T-cell (primary cell): ENCODE measurements at places on chromosomes 11 and 22.

DNA sequence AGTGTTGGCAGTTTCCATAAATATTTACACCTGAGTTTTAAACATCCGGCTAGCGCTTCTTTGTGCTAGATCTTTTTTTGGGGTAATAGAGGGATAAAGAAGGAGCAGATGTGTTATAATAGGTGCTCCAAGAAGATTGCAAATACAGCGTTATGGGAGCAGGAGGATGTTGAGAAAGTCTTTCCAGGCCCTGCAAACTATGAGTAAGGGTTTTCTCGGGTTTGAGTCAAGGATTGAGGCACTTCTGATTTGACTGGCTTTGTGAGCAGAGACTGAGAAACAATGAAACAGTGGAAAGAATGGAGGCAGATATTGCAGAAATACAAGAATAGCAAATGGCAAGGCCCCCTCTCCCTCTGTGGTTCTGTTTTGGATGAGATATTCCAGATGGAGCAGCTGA is 155.0 kb upstream of the TIMP3 start:
- DNase-seq, result no peak

DNA sequence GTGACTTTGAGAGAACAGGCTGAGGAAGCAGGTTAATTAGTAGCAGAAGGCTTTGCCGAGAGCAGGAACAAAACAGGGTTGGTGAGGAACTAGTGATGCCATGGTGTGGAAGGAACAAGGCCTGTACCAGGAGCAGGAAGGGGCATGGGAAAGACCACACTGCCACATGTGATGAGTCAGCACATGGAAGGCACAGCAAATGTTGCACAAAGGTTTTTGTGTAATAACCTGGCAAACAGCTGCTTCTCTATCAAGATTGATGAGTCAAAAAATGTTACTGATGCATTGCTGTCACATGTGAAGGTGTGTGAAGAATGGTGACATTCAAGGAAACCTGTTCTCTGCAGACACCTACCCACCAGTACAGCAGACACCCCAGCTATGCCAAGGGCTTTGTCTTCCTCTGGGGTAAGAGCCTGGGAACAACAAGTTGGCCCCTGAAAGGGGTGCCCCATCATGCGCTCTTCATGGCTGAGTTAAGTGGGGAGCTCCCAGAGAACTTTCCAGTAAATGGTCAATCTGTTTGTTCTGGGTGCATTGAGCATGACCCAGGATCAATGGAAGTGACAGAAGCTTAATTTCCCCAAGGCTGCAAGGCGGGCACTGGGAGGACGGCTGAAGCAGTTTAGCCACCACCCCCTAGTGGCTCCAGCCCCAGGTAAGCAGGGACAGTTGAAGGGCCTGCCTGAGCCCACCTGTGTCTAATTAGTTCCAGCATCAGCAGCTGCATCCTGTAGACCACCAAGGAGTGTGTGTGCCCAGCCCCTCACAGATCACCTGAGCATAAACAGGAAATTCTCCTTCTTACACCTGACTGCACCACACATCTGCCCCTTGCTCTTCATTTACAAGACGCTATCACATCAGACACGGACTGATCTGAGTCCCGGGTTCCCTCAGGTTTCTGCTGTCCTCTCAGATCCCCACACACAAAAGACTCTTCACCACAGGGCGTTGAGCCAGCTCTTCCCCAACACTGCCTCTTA is 47.6 kb downstream of the GGTLC2 start:
- no peak for DNase-seq

- DNase-seq, result no peak
Measured at GRCh38 chr22:49305966-49306631, 521.6 kb downstream of the BRD1 start.

GRCh38 chr11:35005141-35005780 is 88.8 kb downstream of the PDHX start:
- no peak for DNase-seq

GRCh38 chr11:14305649-14306048 is 53.3 kb downstream of the RRAS2 start:
- no peak for DNase-seq

DNA sequence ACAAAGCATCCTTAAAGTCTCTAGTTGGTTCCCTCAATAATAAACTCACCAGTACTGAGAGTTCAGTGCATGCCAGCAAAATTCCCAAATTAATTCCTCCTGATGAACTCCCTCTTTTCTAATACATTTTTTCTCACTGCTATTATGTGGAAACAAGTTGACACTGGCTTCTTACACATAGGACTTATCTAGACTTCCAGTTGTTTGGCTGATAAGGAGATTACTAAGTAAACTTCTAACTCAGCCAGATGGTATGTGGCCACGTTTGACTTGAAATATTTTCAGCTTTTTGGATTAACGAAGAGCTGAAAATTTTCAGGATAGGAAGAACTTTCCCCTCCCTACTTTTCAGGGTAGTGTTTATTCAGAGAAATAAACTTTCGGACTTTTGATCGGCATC is 1154.2 kb upstream of the TENM4 start:
- DNase-seq, result no peak

DNA sequence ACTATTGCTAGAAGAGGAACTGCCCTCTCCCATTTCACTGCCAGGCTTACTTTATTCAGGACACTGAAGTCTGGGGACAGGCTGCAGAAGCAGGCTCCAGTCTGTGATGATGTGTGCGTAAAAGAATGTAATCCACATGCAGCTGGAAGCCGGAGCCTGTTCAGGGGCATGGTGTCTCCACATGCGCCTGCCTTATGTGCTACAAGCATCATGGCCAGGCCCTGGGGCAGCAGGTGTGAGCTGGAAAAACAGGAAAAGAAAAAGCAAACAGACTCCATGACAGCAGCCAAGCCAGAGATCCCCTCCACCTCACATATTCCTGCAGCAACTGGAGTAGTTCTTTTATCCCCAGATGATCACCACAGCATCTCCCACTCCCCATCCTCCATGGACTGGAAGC is 33.4 kb downstream of the ARFGAP2 start:
- DNase-seq, result no peak

DNA sequence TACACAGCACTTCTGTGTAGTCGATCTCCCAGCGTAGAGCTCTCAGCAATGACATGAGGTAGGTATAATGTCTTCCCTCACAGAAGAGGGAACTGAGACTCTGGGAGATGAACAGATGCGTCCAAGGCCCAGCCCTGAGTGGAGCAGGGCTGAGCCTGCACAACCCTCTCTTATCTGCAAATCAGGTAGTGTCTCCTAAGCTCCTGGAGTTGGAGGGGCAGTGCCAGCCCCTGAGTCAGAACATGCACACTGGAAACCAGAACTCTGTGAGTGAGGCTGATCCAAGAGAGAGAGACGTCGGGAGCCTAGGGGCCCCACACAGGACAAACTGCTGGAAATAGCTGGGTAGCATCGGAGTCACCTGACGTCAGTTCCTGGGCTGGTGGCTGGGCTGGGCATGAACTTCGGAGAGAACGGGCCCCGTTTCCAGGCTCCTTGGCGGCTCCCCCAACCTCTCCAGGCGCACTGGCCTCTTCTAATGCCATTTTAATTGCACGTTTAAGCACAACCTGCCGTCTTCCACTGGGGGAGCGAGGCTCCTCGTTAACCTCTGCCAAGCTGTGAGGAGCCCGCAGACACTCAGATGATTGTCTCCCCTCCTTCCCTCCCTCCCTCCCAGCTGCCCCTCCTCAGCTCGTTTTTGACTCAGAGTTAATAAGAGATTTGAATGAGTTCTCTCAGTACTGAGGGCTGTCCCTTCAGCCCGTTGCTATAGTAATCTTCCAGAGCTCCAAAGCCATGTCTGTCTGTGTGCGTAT is 191.2 kb upstream of the TBCEL start:
- no peak for DNase-seq

GRCh38 chr22:42061041-42061440 is 9.6 kb downstream of the NAGA start:
- DNase-seq, result no peak

DNA sequence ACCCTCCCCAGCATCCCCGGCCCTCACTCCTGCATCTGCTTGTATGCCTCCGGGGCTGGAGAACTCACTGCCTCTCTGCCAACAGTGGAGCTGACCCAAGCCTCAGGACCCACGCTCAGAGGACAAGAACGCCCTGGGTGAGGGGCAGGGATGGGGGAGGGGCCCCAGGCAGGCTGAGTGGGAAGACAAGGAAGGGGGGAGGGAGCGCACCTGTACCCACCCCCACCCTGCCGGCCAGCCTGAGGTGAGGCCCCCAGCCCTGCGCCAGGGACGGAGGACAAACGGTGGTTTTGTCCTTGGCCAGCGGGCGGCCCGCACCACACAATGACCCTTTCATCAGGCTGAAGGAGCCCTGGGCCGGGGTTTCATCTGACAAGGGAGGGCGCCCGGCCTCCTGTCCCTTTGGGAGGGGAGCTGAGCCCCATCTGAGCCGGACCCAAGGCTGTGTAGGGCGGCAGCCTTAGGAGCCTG is 10.0 kb downstream of the WNT7B start:
- DNase-seq, result no peak

- no peak for DNase-seq
Measured at GRCh38 chr22:48695251-48695650, 1132.4 kb downstream of the BRD1 start.

DNA sequence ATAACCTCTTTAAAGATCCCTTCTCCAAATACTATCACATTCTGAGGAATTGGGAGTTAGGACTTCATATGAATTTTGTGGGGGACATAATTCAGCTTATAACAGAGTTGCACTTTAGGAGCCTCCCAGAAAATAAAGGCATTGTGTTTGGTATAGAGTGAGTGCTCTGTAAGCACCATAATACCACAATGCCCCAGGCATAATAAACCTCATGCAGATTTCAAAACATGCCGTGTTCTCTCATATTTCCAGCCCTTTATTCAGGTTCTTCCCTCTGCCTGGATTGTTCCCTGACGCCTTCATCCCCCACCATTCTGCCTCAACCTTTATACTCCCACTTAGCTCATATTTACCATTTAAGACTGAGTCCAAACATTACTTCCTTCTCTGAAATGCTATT is 398.8 kb upstream of the FAT3 start:
- DNase-seq, result no peak

DNA sequence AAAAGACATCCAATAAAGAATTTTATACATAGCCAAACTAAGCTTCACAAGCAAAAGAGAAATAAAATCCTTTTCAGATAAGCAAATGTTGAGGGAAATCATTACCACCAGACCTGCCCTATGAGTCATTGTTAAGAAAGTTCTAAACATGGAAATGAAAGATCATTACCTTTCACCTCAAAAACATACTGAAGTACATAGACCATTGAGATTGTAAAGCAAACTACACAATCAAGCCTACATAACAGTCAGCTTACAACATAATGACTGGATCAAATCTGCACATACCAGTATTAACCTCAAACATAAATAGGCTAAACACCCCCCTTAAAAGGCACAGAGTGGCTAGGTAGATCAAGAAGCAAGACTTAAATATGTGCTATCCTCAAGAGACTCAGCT is 501.0 kb upstream of the LUZP2 start:
- no peak for DNase-seq

DNA sequence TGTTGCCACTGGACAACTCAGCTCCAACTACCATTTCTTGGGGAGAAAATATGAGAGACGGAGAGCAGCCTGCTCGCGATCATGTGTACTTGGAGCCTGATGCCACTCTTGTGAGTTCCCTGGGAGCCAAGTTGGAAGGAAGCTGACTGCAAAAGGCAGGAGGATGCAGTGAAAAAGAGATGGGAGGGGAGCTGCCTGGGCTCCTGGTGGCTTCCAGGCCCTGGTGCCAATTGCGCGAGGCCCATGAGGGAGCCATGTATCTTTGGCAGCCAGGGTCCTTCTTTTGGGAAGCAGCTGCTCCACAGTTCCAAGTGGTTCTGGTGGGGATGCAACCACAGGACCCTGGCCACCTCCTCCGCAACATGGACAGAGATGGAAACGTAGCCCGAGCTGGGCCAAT is 11.1 kb downstream of the C11orf91 start:
- DNase-seq, result no peak

DNA sequence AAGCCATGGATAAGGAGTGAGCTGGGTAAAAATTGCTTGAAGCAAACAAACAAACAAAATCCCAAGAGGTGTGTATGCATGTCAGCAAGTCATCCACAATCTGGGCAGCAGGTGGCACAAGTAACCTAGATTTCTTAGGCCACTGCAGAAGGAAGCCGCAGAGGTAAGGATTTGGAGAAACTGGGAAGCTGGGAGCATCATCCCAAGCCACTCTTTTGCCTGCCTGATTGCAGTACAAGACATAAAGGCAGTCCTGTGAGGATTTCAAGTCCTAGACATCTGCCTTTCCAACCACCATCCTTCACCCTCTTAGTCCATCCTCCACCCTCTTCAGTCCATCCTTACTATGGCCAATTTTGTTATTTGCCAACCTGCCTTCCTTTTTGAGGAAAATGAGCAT is 67.2 kb upstream of the BMAL1 start:
- peak; percentile 16 for DNase-seq

DNA sequence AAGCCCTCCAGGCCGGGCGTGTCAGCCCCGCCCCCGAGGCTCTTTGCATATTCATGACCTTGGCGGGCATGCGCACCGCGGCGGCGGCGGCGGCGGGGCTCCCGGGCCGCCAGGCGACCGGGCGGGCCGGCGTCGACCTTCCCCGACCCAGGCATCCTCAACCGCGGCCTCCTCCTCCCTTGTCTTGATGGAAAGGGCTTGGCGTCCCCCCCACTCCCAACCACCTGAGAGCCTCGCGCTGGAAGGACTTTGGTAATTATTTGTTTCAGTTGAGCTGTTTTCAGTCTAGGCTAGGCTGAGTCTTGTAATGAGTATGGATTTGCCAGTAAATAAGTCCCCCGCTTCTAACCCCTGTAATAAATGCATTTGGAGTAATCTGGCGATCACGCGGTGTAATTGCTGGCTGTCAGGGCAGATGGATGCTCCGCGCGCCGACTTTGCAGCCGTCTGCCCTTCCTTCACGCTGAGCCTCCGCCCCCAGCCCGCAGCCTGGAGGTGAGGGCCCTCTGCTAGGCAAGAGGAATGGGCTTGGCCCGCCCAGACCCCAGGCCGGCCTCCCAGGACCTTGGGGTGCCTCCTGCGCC is 25.2 kb downstream of the FLRT1 start:
- peak; percentile 20 for DNase-seq

DNA sequence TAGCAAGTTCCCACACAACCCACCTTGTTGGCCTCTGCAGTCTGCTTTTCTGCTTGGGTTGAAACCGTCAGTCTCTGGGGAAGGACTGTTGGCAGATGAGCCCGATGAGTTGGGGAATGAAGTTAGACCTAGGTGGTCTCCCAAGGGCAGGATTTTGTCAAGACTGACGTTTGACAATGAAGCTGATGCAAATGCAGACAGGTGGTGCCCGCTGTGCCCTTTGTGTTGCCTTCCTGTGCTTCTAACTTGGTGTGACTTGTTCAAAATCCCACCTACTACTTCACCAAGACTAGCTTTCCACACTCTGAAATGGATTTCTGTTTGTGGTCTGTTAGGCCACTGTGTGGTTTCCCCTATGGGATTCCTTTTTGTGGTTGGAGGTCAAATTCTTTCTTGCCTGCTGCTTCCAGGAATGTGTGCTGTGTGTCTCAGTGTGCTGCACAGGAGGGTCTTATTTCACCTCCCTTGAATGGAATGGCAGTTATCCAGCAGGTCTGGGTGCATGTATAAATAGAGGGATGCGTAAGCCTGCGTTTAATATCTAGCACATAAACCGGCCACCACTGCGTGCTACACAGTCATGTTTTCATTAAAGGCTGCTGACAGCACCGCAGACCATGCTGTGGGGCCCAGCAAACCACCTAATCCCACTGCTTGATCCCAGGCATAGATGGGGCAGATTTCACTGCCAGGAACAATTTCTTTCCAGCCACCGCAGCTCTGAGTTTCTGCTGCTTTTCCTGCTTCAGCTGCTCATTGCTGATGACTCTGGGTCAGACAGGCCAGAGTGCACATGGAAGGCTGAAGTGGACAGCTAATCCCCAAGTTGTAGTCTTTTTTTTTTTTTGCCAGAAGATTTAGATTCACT is 44.8 kb downstream of the ADAMTS8 start:
- DNase-seq, result no peak

- no peak for DNase-seq
Measured at GRCh38 chr22:48826546-48826945, 1001.1 kb downstream of the BRD1 start.
